ENCODE measurements at places on chromosomes 16 and 17.

- no peak for DNase-seq
Observed at GRCh38 chr17:40175928-40176753, 1.1 kb upstream of the RAPGEFL1 start.

DNA sequence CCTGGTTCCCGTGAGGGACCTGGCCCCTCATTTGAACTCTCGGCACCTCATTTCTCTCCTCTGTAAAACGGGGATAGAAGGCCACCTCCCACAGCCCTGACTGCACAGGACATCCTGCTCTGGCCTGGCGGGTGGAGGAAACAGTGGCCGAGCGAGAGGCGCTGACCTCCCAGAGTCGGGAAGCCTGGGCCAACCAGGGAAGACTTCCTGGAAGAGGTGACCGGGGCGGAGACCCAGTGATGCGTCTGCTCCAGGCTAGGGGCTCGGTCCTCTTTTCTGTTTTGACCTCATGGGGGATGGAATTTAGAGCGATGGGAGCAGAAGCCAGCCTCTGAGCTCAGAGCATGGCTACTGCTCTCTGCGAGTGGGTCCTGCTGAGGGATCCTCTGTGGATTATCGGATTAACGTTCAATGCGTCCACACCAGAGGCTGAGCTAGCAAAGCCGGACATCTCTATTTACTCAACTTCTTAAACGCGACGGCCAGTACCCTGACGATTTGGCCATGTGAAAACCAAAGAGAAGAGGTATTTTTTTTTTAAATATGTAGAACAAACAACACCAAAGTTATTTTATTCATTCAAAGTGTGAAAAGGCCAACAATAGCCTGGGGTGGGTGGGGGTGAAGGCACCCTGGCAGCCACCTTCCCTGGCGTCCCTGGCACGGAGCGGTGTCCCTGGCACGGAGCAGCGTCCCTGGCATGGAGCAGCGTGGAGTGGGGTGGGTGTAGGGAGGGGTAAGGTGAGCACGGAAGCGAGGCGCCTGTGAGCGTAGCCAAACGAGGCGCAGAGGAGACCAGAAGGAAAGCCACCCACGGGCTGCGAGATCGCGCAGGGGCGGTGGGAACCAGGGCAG is 9.2 kb upstream of the MSLN start:
- no peak for DNase-seq

- DNase-seq, result no peak
Observed at GRCh38 chr17:79441356-79442160, 169.3 kb downstream of the RBFOX3 start.

DNA sequence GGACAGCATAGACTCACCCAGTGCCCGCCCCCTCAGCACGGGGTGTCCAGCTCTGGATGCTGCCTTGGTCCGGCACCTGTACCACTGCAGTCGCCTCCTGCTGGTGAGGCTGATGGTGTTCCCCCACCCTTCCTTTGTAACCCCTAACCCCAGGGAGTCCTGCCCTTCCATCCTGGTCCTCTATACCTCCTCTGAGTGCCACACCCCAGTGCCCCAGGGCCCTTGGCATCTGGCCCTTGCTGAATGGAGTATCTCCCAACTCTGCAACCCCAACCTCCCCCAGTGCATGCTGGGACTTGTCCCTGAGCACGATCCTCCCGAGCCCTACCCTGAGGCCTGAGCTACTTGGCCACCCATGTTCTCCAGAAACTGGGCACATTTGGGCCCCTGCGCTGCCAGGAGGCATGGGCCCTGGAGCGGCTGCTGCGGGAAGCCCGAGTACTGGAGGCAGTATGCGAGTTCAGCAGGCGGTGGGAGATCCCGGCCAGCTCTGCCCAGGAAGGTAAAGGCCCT is 15.8 kb downstream of the RIPOR1 start:
- DNase-seq, result no peak

DNA sequence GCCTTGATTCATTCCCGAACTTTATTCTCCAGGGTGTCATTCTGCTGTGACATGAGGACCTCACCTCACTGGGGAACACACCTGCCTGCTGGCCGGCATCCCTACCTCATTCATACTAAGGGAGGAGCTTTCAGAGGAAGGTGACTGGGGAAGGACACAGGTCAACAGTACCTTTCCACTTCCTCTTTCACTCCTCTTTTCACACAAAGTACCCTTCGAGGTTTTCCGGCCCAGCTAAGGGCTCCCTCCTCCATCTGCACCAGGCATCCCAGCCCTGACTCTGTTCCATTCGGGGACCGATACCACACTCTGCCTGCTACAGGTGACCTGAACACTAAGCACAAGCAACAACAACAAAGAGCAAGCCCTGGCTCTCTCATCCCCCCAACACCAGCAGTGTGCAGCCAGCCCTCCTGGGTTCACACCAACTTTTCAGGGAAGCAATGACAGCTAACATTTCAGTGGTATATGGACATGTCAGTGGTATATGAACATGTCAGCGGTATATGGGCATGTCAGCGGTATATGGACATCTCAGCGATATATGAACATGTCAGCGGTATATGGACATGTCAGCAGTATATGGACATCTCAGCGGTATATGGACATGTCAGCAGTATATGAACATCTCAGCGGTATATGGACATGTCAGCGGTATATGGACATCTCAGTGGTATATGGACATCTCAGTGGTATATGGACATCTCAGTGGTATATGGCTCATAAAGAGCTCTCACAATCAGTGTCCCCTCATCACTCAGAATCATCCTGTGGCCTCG is 16.0 kb downstream of the TRIM25 start:
- DNase-seq, result no peak

- DNase-seq, result no peak
Observed at GRCh38 chr17:59439262-59439661, 107.8 kb downstream of the YPEL2 start.

DNA sequence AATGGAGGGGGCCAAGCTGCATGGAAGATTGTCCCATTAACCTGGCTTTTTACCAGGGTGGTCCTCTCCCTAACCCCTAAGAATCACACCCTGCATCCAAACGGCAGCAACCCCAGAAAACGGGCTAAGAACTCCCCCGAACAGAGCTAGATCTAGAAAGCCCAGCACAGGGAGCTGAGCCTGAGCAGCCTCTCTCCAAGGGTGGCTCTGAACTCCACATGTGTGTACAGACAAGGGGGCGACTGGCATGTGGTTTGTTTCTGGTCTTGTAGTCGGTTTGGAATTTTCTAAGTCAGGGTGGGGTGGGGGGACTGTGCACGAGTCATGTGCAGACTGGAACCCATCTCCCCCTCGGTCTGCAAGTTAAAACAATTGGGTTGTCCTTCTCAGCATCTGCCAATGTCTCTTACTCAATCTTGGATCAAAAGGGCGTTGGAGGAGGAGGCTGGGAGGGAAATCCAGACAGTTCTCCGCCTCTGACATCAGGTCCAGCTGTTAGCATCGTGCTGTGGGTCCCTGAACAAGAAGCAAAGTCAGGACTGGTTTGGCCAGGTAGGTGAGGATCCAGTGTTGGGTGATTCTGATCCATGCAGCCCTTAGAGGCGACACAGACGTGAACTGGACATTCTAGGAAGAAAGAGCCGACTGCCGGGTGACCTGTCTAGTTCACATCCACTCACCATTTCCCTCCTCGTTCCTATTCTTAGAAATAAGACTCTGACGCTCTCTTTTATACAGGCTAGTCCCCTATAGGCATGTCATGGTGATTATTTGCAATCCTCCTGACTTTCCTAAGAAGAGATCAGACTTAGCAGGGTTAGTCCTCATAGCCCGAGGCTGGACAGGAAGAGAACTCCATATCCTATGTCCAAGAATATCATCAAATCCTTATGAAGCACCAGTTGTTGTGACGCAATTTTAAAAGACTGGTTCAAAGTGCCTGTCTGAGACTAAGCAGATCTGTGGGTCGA is 381.8 kb downstream of the SOX9 start:
- no peak for DNase-seq

DNA sequence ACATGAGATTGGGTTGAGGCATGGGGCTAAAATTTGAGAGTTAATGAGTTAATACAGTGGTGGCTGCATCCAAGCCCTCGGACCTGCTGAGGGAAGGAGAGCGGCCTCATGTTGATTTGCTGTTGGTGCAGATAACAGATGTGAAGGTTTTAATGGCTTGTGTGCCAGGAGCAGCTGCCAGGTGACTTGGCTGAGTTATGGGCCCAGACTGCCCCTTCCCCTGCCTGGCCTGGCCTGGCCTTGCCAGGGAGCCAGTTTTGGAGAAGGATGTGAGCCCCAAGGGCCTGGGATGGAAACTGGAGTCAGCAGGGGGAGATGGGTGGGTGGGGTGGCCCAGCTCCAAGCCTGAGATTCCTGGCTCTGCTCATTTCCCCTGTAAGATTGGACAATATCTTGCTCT is 230.1 kb downstream of the CBLN1 start:
- DNase-seq, result no peak

- DNase-seq, result no peak
Observed at GRCh38 chr17:72119077-72119872, 1.5 kb upstream of the SOX9 start.

DNA sequence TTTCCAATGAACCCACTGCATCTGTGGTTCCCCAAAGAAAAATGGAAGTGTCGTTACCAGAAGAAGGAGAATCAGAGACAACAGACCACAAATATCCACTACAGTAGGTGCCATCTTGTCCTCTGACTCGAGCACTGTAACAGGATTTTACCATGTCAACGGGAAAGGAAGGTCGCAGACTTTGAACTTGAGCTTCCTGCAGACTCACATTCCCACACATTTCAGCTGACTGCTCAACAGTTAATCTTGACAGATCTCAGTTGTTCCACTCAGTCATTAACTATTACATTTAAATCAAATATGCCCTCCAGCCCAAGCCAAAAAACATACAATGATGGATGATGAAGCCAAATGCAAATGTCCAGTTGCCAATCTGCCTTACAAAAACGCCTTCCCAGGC is 37.0 kb downstream of the GAS7 start:
- DNase-seq, result no peak

- no peak for DNase-seq
Observed at GRCh38 chr16:88770461-88771293, 14.3 kb downstream of the PIEZO1 start.

GRCh38 chr17:9512323-9513168 is 63.1 kb downstream of the STX8 start:
- peak; percentile 14 for DNase-seq

GRCh38 chr17:17823433-17824118 is 13.2 kb downstream of the SREBF1 start:
- DNase-seq, result no peak

Data from HS-27A (cell line).